ENCODE measurements at places on chromosomes 6 and 20.

- DNase-seq = no peak
Observed at GRCh38 chr6:108888745-108889144, 40.5 kb downstream of the ARMC2 start.

GRCh38 chr6:142014515-142014914 is 118.2 kb upstream of the GJE1 start:
- DNase-seq = no peak

- no peak for DNase-seq
Observed at GRCh38 chr6:90123831-90124230, 172.8 kb downstream of the BACH2 start.

- DNase-seq = no peak
Observed at GRCh38 chr6:16511040-16511660, 250.1 kb downstream of the ATXN1 start.

GRCh38 chr6:108294297-108294726 is 542 bp upstream of the AFG1L start:
- DNase-seq = peak; percentile 3

DNA sequence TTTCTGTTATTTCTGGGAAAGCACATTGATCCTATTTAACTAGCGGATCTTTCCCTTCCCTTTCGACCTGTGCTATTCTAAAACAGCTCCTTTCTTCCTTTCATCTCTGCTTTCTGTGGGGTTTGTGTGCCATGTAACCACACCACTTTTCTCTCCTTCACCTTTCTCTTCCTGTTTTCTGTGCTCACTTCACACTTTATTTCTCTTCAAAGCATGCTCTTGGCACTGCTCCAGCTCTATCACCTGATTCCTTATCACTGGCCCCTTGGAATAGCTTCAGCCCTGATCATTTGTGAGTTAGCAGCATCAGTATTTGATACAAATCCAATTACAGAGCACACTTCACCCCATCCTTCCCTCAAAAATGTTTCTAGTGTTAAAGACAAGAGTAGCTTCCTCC is 8.1 kb upstream of the METTL24 start:
- DNase-seq = no peak

DNA sequence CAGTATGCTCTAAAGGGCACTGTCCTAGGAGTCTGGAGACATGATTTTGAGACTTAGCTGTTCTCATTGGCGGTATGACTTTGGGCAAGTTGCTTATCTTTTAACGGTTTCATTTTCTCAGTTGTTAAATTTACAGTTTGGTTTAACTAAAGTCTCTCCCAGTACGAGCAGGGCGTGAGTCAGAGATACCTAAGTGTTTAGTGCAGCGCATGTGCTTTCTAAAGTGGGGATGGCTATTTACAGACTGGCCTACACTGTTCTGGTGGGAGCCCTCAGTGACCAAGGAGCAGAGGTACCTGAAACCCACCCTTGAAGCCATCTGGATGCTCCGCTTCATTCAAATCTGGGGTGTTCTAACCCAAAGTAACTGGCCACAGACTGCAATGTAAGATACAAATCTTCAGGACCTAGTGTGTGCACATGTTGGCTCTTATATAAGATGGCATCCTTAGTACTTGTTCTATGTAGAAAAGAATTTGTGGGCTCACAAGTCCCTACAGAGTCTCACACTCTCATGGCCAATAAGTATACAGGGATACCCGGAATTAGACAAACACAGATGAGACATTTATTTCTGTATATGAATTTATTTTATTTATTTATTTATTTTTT is 10.7 kb downstream of the MSH5 start:
- DNase-seq = no peak

All from right renal pelvis (tissue), 4 donors.